ENCODE measurements at places on chromosomes 2 and 18.

DNA sequence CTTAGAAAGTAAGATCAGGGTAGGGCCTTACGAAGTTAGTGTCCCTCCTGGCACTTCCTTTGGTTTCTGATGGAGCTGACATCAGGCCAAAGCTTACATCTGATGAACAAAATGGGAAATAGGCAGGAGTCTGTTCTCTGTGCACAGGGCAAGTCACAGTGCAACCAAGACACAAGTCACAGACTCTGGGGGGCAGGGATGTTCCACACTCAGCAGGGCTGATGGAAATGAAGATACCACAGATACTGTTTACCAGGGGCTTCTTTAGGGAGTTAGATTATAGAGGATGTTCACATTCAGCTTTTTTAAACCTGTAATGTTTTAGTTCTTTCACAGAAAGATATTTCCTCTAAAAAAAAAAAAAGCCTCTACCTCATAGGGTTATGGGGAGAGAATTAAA is 106.2 kb upstream of the EPC2 start:
- DNase-seq = no peak

DNA sequence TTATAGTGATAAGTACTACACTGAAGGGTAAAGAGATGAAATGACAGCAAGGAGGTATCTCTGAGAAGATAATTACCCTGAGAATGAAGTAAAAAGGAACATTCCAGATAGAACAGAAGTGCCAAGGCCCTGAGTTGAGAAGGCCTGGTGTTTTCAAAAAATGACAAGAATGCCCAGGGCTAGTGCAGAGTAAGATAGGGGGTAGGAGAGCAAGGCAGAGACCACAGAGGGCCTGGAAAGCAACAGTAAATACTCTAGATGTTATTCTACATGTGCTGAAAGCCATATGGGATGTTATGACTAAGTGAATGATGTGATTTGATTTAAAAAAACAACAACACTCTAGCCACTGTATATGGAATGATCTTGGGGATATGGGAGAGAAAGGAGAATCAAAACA is 52.3 kb downstream of the BAZ2B start:
- DNase-seq = no peak

DNA sequence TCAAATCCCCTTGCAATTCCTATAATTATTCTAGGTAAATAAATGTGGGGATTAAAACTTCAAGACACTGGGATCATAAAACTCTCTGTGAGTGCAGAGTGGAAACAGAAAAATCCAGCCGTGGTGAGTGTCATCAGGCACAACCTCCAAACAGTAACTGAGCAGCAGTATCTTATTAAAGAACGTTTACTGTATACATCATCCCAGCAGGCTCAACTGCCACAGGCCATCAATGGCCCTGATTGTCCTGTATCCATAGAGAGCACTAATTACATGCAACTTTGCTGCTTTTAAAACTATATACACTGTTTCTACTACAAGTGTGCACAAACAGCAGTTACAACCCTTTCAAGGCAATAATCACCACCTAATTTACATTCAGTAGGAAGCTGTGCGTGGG is 23.9 kb downstream of the GAREM1 start:
- no peak for DNase-seq

DNA sequence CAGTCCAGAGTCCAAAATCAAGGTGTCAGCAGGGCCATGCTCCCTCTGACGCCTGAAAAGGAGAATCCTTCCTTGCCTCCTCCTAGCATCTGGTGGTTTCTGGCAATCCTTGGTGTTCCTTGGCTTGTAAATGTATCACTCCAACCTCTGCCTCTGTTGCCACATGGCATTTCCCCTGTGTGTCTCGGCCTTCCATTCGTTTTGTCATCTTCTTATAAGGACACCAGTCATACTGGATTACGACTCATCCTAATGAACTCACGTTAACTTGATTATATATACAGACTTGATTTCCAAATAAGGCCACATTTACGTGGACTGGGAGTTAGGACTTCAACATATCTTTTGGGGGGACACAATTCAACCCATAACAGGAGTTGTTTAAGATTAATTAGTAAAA is 15.8 kb downstream of the PMAIP1 start:
- DNase-seq = no peak

GRCh38 chr2:12116228-12116750 is 369.9 kb downstream of the LPIN1 start:
- DNase-seq = no peak

- no peak for DNase-seq
Measured at GRCh38 chr2:232431705-232432590, 24.0 kb upstream of the ALPI start.

- DNase-seq = no peak
Measured at GRCh38 chr18:10997885-10998284, 151.5 kb downstream of the PIEZO2 start.

DNA sequence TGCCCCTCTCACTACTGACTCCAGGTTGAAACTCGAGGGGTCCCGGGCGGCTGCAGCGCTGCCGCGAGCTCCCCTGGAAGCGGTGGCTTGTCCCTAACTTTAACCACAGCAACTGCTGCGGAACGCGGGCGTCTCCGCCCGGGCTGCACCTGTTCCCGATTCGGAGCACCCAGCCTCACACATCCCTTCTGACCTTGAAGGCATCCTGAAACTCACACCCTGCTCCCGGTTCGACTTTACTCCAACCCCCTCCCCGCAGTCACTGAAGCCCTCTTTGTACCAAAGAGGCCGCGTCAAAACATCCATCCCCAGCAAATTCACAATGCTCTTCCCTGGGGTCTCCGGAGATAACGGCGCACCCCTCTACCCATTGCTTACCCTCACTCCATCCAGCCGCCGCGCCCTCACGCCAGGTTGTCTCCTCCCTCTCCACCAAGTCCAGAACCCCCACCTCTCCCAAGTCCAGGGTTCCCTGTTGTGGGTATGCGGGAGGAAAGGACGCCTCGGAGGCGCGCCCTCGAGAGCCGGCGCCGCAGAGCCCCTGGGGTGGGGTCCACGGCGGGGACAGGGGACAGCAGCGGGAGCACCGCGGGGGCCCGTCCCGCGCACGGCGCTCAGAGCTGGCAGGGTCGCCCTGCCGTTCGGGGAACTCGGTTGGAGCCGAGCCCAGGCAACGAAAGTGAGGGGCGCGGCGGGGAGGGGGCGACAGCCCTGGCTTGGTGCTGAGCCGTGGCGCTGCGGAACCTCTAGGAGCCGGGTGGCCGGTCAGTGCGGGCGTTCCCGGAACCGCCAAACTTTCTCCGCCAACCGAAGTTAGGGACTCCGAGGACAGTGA is 934 bp downstream of the MYO5B start:
- no peak for DNase-seq

DNA sequence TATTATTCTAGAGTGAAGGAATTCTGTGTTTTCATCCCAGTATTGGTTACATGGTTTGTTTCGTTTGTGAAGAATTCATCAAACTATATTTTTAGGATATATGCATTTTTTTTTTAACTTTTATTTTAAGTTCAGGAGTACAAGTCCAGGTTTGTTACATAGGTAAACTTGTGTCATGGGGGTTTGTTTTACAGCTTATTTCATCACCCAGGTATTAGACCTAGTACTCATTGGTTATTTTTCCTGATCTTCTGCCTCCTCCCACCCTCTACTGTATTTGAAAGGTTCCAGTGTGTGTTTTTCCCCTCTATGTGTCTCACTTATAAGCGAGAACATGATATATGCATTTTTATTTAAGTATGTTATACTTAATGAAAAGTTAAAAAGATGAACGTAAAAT is 47.6 kb downstream of the SCN9A start:
- DNase-seq = no peak
